AG20443 (cell line): ENCODE measurements at places on chromosomes 1 and 21.

GRCh38 chr1:240467895-240468294 lies 144.1 kb downstream of the GREM2 start:
- DNase-seq, result no peak

GRCh38 chr1:8315573-8316475 lies 2.1 kb upstream of the SLC45A1 start:
- DNase-seq, result no peak

GRCh38 chr21:41894922-41895557 lies 15.9 kb upstream of the PRDM15 start:
- DNase-seq, result no peak

GRCh38 chr1:107590900-107591622 lies 373.9 kb downstream of the VAV3 start:
- no peak for DNase-seq

DNA sequence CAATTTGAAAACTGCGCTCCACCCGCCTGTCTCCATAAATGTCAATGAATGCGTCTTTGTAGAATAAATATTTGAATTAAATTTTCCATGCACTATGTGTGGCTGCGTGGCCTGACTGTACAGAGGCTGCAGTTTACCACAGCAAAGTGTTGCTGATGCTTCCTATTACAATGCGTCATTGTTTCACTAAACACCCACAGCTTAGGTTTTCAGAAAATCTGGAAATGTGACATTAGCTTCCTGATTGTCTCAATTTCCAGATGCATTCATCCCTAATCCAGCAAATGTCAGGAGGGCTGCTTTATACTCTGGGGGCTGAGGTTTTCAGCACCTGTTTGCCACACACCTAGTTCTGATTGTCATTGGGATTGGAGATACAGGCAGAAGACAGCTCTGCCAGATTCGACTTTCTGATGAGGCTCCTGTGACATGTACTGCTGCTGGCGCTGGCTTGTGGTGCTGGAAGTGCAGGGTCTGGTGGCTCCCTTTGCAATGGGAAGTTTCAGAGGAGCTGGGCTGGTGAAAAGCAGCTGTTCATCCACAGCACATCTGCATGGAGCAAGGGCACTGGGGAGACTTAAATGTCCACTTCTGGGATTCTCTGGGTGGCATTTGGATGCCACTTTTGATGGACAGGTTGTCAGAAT lies 40.0 kb downstream of the URB2 start:
- no peak for DNase-seq

DNA sequence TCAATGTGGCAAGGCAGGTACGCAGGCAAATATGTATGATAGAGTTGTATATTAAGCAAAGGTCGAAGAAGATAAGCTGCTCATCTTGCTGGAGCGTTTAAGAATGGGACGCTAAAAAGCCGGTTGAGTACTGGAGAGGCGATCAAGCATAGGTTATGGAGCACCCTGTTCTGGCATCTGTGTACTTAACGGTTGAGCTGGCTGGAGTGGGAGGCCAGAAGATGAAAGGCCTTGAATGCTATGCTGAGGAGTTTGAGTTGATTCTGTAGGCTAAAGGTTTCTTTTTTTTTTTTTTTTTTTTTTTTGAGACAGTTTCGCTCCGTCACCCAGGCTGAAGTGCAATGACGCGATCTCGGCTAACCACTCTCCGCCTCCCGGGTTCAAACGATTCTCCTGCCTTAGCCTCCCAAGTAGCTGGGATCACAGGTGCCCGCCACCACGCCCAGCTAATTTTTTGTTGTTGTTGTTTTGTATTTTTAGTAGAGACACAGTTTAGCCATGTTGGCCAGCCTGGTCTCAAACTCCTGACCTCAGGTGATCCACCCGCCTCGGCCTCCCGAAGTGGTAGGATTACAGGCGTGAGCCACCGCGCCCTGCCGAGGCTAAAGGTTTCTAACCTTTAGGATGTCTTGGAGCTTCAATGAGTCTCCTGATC lies 850 bp upstream of the KHDC4 start:
- DNase-seq, result no peak

GRCh38 chr1:201023517-201023902 lies at the start of gene KIF21B:
TSS of gene KIF21B (minus strand) at chr1:201023714. CDS start at chr1:201023383, 331 bp downstream.
- peak; percentile 88 for DNase-seq

DNA sequence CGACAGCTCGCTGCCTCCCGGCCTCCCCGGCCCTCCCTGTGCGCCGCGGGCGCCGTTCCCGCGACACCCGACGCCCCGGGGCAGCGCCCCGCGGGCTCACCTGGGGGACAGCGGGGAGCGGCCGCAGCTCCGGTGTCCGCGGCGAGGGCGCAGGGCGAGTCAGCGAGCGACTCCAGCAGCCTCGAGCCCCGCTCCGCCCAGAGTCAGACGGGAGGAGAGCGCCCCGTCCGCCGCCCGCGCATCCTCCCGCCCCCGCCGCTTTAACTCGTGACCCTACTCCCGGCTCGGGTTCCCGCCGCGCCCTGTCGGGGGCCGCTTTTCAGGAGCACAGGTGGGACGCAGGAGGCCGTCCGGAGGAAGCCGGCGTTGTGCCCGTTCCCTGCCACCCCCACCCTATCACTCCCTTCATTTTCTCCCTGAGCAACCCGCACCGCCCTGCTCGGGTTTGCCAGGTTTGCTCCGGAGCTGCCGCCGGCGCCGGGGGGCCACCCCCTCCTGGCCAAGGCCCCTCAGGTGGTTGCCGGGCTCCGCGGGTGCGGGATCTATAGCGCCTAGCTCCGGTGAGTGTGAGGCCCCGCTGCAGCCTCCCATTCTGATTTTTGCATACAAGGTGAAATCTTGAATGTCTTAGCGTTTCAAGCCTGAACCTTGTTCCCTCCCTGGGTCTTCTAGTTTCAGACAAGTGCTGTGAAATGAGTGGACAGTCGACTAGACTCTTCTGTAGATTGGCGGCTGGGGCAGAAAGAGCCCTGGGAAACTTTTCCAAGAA lies at the start of gene MCOLN3:
Gene MCOLN3, minus strand, starts transcription at position 205 of the 769 bp plus-strand sequence. CDS start 3,140 bp downstream, outside the sequence.
- DNase-seq, result peak; percentile 52

- DNase-seq, result peak; percentile 87
Observed at GRCh38 chr1:225754940-225755641, 22.5 kb upstream of the SRP9 start.

GRCh38 chr1:40766017-40766416 lies 17.6 kb upstream of the KCNQ4 start:
- no peak for DNase-seq

- DNase-seq, result peak; percentile 42
Observed at GRCh38 chr1:197399755-197400521, 131.9 kb downstream of the CRB1 start.

- DNase-seq, result no peak
Observed at GRCh38 chr1:214830941-214831340, 227.9 kb downstream of the CENPF start.

- no peak for DNase-seq
Observed at GRCh38 chr1:4079815-4080214, 179.7 kb upstream of the C1orf174 start.

DNA sequence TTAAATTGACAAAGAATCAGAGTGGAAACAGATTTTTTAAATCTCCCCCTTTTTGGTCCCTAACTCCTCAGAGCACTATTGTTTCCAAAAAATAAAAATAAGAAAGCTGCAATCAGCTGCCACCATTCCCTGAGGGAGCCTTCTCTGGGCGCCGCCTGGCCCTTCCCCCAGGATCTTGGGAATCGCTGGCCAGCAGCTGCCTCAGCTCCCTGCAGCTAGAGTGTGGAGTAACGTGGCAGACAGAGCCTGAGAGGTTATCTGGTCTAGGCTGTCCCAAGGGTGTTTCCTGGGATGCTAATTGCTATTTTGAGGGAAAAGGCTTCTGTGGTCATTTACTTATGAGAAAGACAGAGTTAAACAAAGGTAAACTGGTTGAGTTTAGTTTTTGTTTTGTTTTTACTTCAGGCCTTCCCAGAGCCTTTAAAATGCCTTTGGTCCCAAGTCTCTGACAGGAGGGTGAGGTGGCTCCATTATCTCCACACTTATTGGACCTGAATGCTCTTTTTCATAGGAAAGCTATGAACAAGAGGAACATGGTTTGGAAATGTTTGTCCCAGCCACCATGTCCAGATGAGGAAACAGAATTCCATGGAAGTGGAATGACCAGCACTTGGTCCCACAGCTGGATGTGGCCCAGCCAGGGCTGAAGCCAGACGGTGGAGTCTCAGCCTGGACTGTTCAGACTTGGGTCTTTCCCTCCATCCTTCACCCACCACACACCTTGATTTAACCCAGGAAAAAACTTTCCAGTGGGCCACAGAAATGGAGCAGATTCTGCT lies 14.1 kb upstream of the KIAA1614 start:
- peak; percentile 79 for DNase-seq

DNA sequence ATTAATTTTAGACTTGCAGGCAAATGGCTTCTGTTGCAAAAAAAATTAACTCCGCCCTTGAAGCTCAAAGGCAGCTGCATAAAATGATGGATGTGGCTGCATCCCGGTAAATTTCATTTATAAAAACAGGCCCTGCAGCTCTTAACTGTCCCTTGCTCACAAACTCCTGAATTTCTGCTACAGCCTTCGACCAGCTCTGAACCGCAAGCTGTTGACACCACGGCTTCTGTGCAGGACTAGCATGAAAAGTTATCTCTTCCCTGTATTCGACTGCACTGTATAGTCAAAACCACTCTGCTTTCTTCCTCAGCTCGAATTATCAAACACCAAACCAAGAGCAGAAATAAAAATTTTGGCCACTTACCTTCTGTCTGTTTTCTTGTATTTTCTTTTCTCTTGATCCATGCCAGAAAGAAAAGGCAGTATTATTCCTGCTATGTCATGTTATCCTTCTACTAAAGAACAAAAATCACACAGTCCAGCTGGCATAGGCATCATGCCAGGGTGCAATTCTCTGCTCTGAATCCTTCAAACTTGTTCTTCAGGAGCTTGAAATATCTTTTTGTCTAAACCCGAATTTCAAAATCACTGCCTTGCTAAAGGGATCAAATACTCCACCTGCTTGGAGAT lies 195.5 kb upstream of the NCAM2 start:
- no peak for DNase-seq

DNA sequence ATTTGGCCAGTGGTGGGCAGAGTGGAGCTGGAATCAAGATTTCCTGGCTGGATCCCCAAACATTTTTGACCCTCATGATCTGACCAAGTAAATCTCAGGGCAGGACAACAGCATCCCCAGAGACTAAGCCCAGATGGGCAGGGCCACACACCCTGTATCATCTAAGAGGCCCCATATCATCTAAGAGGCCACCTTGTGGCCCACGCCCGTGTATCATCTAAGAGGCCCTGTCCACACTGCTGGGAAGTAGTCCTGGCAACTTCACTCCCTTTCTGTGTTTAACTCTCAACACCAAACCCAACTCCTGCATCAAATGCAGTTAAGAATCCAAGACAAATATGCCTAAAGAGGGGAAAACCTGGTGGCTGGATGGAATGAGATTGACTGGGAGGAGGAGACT lies 81.6 kb upstream of the SSX2IP start:
- no peak for DNase-seq

DNA sequence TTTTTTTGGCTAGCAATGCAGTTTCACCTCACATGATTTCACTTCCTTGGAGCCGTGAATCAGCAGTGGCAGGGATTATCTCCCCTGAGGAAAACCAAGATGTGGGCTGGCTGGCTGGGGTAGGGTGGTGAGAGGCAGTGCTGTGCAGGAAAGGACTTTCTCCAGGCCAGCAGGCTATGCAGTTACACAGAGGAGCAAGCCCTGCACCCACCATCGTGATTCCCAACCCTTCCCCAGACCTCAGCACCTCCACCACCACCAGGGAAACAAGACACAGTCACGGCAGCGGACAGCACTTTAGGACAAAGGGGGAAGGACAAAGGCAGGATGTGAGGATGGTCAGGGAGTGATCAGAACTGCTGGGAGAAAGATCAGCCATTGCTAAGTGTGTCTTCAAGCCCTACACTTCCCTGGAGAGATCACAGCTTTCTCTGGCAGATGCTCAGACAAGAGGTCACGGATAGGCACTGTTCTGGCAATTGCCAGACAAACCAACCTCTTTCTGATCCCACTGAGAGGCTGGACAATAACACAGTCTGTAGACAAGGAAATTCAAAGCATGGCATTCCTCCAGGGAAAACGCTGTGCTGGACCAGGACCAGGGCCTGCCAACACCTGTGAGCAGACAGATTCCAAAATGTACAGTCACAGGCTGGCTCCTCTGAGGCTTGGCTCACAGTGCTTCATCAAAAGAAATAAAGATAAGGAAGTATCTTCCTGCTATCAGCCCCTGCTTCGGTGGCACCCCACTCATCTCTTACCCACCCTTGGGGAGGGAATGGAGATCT lies 509.4 kb downstream of the SMYD3 start:
- no peak for DNase-seq

GRCh38 chr1:30028283-30028682 lies 695.1 kb downstream of the MATN1 start:
- DNase-seq, result no peak

- peak; percentile 97 for DNase-seq
Observed at GRCh38 chr1:15028102-15028501, 125.4 kb upstream of the TMEM51 start.

DNA sequence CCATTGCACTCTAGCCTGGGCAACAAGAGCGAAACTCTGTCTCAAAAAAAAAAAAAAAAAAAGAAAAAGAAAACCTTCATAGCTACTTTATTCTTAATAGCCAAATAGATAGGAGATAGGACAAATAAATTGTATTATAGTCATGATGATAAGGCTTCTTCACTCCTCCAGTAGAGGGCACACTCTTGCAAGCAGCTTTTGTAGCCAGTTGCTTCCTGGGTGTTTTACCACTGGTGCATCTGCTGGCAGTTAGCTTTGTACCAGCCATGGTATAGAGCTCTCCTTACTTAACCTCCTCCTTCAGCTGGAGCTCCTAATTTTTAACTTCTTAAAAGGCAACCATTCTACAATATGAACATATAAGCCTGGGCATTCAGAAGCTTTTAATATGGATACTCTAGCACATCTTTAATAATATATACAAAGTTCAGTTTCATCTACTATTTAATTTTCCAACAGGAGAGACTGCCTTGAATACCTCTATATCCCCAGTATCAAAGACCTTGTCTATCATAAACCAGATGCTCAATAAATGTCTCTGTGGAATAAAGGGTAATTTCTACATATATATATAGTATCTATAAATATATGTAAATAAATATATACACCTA lies 35.8 kb downstream of the EVI5 start:
- peak; percentile 65 for DNase-seq

- DNase-seq, result no peak
Observed at GRCh38 chr1:35062518-35063196, 16.5 kb upstream of the ZMYM1 start.

- no peak for DNase-seq
Observed at GRCh38 chr1:215004121-215004827, 78.3 kb upstream of the KCNK2 start.

- no peak for DNase-seq
Observed at GRCh38 chr1:153538315-153538821, 2.4 kb downstream of the S100A5 start.

DNA sequence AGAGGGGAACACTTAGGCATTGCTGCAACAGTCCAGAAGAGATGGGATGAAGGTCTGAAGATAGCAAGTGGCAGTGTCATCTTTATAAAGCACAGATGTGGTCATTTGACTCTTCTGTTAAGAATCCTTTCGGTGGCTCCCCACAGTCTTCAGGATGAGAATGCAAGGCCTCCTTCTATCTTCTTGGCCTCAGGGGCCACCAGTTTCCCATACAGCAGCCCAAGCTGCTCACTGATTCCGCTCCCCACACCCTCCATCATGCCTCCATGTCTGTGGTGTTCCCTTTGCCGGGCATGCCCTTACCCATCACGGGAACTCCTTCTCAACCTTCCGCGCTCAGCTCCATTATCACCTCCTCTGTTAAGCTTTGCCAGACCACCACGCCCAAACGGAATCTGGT lies 16.1 kb upstream of the MFSD2A start:
- DNase-seq, result no peak
